ENCODE measurements at places on chromosomes 1 and 21. TPM values are rescaled to one million over a fixed set of nuclear protein-coding genes. Genes with fewer than 3 reads are reported as not detected.

Gene OPTC
- not detected for total RNA-seq

Gene SAMSN1
- total RNA-seq: 7.5 TPM

Gene COL9A2
- total RNA-seq: 3.6 TPM

Gene SOX13
- 29.1 TPM for total RNA-seq

Gene NOTCH2
- 49.7 TPM for total RNA-seq

Gene SLAMF7
- 0.83 TPM for total RNA-seq

Gene SMPDL3B
- total RNA-seq: 0.71 TPM

Gene C1orf174
- 25.5 TPM for total RNA-seq

Gene EFNA1
- total RNA-seq: 22.5 TPM

Gene FAM72D
- total RNA-seq: not detected

Gene RGS18
- 4.3 TPM for total RNA-seq

GRCh38 chr1:9322661-9323244, 30.1 kb downstream of the SPSB1 start:
- no peak for DNase-seq

GRCh38 chr1:26986658-26987057, 6.8 kb upstream of the TRNP1 start:
- no peak for DNase-seq

DNA sequence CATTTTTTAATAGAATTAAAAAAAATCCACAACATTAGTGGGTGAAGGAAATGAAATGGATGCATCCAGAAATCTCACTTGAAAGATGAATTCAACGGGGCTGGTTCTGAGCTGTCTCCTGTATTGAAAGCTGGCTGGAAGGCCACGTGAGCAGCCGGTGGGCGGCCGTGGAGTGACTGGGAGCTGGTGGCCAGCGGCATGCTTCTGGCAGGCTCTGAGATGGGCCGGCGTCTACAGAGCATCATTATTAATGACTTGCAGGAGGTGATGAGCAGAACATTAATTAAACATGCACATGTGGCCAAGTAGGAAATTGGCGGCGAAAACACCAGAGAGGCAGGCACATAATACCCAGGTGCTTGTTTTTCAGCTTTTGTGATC, 115.6 kb upstream of the LMO4 start:
- no peak for DNase-seq

DNA sequence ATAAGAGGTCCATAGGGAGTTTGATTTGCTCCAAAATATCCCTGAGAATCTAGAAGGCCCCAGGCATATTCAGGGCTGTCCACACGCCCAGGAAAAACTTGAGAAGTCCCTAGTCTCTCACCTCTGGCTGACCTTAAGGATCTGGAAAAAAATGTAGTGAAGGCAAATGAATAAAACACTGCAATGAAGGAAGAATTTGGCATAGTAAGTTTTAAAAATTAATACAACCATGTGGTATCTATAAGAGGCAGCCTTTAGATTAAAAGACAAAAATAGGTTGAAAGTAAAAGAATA, 91.3 kb downstream of the COLGALT2 start:
- no peak for DNase-seq

GRCh38 chr1:36123356-36123755, 1.7 kb downstream of the COL8A2 start:
- no peak for DNase-seq

GRCh38 chr1:218829097-218829496, 344.6 kb upstream of the LYPLAL1 start:
- no peak for DNase-seq

Measured in sigmoid colon (tissue), 7 donors.